ENCODE measurements at places on chromosomes 2 and 18. TPM values are rescaled to one million over a fixed set of nuclear protein-coding genes. Genes with fewer than 3 reads are reported as not detected.

- DNase-seq, result peak; percentile 34
Measured at GRCh38 chr2:73290049-73290839, 3.1 kb downstream of the EGR4 start.

GRCh38 chr2:7694076-7694985 is 777.1 kb downstream of the RNF144A start:
- DNase-seq, result no peak

DNA sequence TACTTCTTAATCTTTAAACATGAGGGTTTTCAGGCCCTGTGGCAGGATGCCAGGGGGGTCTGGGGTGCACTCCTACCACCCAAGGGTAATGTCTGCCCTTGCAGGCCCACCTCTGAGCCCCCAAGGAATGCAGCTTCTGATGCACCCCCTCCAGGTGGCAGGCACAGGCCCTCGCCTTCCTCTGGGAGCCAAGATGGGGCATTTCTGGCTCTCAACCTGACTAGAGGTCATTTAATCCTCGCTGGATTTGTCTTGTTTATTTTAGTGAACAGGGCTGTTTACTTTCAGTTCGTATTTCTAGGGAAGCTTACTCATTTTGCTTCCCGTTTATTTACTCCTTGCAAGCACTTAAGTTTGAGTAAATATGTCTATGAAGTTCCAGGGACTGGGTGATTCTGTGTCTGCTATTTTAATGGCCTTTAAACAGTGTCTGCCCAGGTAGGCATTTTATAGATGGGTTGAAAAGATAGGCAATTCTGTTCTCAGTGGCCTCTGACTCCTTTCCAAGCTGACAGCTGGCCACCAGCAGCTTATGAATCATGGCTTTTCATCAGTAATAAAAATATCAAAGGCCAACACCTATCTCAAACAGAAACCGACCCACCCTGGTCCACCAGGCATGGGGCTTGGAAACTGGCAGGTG is 11.1 kb upstream of the DNPEP start:
- no peak for DNase-seq

DNA sequence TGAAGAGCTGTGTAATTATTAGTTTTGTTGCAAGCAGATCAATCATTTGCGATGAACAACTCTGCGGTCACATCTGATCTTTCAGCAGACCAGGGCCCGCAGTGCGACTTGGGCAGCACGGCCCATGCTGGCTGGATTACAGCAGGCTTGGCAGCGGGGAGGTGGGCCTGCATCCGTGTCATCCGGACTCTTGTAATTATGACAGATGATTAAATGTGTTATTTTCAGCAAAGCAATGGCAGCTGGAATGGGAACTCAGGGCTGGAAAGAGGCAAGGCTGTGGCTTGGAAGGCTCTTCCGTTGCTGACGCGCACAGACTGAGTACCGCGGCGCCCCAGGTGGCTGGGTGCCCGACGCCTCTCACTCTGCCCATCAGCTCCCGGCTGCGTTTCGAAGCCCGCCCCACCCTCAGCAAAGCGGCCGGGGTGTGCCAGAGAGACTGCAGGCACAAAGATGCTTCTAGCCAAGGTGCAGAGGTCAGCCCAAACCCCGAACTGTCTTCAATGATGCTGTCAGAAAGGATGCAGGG is 397.4 kb upstream of the SALL3 start:
- DNase-seq, result no peak

The FBLN7 gene
- total RNA-seq, result 10.4 TPM
